ENCODE measurements at places on chromosomes 3 and 15.

- peak; percentile 66 for DNase-seq
Observed at GRCh38 chr3:148379763-148380382, 317.8 kb upstream of the AGTR1 start.

- no peak for DNase-seq
Observed at GRCh38 chr3:149151843-149152242, 22.4 kb downstream of the HPS3 start.

DNA sequence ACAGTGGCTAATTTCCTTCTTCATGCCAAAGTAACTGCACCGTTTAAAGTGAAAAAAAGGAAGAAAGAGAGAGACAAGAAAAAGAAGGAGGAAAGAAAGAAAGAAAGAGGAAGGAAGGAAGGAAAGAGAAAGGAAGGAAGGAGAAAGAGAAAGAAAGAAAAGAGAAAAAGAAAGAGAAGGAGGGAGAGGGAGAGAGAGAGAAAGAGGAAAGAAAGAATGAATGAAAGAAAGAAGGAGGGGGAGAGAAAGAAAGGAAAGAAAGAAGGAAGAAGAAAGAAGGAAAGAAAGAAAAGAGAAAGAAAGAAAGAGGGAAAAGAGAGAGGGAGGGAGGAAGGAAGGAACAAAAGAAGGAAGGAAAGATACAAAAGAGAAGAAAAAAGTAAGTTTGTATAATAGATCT lies 100.6 kb downstream of the GTPBP8 start:
- no peak for DNase-seq

GRCh38 chr3:14847613-14848541 lies 29.1 kb downstream of the FGD5 start:
- DNase-seq, result no peak

DNA sequence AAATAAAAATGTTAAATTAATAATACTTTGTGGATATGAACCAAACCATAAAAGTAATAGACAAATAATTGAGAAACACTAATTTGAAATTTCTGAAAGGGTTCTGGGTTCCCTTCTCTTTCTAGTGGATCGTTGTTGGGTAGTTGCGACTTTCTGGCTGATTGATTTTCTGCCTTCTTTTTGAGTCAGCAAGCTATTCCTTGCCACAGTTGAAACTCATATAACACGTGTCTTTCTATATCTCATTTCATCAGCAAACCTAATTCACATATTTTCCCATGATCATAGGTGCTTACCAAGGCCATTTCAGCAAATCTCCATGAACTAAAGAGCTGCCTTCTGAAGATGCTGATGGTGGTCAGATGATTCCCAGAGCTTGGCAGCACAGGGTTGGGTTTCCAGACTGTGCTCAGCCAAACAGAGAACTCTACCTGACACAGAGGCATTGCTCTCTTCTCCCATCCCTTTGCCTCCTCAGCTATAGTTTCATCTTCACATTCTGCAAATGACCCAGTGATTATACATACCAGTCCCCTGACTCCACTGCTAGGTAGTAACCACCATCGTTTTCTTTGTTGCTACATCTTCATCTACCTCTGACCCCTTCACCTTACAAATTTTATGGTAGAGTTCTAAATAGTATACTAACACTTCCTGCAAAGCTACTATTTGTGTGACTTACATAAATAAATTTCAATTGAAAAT lies 383.9 kb upstream of the DPH6 start:
- no peak for DNase-seq

- no peak for DNase-seq
Observed at GRCh38 chr3:134829721-134830120, 34.7 kb downstream of the EPHB1 start.

DNA sequence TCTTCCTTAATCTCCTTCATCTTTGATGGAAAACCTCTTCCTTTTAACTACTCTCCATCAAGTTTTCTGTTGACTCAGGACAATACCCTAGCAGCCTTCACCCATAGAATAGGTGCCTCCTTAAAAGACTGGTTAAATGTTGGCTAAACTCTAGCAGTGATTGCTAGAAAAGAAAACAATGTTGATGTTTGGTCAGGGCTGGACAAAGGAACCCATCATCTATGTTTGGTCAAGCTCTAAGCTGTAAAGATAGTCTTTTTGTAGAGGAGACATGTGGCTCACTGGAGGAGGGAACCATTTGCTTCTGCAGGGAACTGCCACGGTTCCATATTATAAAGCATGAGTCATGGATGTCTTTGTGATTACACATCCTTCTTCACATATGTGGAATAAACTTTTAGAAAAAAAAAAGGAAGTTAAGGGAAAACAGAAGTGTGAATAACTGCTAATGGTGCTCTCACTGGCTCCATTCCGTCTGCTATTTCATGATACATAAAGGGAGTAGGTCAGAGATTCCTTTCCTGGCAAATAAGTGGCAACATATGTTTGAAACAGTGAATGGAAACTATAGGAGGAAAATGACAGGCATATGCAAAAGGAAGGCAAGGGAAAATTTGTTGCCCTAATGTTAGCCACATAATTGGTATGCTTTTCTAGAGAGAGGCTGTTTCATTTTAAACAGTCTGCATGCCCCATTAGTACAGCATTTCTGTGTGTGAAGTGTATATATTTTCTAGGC lies 78.2 kb downstream of the CMSS1 start:
- no peak for DNase-seq

- DNase-seq, result no peak
Observed at GRCh38 chr3:175144368-175144767, 285.2 kb downstream of the NAALADL2 start.

DNA sequence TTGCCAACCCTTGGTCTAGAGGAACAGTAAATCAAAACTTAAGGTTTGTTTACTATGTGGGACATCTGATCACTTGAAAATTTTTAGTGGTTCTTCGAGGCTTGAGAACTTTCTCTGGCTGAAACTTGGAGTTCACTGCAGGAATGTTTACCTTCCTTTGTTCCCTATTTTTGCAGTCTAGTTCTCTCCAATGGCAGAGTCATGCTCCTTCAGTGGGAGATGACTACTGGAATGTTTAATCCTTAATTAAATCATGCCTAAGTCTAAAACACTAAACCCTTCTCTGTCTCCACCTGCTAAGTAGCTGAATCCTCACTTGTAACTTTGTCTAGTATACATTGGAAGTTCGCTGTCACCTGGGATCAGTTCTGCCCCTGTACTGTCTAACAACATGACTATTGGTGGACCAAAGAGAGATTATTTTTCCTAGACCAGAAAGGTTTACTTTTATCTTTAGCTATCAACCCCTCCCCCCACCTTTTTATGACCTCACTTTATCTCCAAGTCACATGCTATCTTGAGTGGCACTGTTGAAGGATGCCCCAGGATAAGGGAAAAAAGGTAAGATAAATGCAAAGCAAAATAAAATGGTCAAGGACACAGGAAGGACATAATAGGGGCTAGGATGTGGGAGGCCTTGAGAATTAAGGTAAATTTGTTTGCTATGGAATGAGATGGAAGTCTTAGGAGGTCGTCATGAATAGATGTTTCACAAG lies 1.2 kb upstream of the ZNF609 start:
- no peak for DNase-seq

DNA sequence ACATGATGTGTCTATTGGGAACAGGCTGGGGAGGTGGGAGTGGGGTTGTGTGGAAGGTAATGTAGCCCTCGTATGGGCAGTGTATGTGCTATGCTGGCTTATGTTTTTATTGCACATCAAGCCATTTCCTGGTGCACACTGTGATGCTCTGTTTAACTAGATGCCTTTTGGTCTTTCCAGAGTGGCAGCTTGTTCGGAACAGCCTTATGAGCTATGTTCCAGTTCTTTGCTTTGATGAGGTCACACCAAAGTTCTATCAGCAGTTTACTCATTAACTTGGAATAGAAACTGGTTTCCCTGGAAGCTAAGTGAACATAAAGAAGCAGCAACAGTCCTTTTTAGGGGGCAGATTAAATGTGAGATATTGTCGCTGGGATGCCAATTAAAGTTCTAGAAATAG lies 133.9 kb downstream of the DIPK2A start:
- no peak for DNase-seq

GRCh38 chr3:76410762-76411281 lies 625.5 kb upstream of the ZNF717 start:
- DNase-seq, result no peak

DNA sequence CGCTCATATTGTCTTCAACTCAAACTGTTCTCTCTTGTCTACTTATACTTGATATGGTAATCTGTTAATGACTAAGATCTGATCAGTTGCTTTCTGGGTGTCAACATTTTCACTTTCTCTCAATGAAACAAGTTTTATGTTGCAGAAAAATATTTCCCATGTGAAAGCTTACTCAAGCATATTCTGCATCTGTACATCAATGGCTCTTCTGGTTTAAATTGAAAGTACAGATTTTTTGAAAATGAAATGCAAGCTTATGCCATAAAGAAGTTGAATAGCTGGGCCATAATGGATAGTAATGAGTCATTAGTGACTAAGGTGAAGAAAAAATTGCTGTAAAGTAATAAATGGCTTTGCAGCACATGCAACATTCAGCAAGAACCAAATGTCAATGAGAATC lies 140.7 kb downstream of the BCHE start:
- no peak for DNase-seq

GRCh38 chr15:31523027-31523654 lies 196.5 kb downstream of the KLF13 start:
- no peak for DNase-seq

DNA sequence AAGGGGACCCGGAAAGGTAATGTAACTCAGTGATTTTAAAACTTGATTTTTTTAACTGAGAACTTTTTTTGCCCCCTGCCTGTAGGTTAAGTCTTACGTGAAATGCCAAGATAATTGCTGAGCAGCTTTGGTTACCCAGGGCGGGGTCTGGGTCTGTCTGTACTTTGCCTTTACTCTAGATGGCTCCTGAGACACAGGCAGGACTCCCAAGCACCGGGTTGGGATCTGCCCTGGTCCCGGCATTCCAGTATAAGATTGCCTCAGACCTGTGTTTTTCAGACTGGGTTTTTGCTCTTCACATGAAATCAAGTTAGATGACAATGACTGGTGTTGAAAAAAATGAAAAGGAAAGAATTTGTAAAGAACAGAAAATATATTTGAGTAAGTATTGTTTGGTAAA lies 40.3 kb downstream of the WDR76 start:
- no peak for DNase-seq

DNA sequence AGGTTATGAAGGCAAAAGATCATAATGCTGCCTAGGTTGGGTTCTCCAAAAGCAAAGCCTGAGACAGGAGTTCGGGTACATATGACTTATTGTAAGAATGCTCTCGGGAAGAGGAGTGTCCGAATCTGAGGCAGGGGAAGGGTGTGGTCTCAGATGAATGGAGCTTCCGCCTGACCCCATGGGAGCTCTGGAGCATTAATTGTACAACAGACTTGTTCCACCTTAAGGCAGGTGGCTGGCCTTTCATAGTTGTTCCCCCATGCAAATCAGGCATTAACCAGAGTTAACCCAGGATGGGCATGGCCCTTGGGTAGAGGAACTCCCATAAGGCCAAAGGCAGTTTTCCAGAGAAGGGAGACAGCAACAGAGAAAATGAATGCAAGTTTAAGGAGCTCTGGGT lies 170.6 kb downstream of the MYRIP start:
- no peak for DNase-seq

DNA sequence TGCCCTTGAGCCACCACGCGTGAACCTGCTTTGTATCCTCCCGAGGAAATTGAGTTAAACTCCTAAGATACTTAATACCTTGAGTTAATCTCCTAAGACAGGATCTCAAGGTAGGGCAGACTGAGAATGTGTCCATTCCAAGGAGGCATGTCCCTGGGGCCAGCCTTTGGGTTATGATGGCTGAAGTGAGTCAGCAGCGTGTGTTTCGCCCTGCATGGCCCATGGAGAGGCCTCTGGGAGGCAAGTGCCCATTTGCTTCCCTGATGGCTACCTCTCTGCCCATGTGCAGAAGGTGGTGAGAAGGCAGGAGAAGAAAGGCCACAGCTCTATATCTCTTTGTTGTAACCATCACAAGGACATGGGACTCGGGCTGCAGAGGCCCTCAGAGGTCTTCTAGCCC lies 36.7 kb upstream of the LIMD1 start:
- DNase-seq, result no peak

- DNase-seq, result no peak
Observed at GRCh38 chr3:31724116-31724515, 191.4 kb downstream of the STT3B start.

DNA sequence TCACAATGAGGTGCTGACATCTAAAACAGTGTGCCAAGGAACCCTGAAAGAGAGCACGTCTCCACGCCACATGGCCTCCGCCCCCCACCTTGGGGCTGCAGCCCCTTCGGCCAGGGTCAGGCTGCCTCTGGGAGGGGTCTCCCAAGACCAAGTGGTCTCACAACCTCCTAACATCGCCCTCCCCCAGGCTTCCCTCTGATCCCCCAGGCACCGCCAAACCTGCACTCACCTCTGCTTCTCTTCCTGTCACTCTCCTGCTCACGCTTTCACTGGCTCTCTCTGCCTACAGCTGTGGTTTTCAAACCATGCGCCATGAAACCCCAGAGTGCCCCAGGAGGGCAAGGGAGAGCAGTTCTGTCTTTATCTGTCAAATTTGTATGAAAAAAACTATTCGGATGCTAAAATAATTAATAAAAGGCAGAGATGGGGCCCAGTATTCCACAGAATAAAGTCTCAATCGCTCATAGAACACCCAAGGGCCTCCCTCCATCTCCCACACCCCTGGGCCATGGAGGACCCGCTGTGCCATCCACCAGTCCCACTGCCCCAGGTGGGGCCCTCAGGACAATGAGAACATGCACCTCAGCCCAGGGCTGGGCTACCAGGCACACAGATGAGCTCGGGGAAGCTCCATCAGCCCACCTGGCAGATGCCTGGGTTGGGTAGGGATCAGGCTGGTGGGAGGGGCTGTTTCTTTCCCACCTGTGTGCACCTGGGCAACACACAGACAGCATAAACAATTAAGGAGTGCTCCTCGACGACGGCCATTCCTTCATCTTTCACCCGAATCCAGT lies 21.5 kb downstream of the CYFIP1 start:
- no peak for DNase-seq

DNA sequence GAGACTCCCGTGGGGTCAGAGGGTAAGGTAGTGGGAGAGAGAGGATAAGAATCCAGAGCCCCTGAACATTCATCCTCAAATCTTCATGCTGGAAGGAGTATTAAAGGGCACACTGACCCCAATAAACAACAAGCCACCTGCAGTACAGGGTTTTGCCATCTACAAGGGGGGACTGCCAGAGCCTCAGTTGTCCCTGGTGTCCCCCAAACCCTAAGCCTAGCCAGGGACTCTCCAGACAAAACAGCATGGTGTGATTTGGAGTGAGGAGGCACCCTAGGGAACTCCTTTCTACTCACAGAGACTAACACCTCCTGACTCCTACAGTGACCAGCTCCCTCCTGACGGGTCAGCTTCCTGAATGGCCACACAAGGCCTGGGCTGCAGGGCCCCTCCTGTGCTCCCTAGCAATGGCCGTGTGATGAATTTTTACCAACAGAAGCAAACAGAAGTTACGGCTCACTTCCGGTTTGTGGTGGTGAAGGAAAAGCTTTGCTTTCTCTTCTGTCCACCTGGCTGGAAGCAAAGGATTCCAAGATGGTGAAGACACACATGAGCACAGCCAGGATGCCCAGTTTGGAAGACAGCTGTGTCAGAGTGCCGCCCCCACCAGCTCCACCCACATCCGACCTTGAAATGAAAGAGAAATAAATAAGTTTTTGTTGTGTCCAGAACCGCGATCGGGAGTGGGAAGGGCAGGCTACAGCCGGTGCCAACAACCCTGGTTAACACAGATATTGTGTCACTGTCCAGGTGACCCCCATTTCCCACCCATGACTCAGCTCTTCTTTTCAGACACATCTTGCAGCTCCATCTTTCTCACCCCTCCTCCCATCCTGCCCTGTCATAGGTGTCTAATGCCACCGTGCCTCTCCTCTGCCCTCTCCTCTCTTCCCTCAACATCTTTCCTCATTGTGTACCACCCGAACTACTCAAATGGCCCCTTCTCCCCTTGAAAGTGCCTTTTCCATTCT lies 69.6 kb upstream of the ATP13A3 start:
- no peak for DNase-seq
